Effector CD8-positive, alpha-beta T cell (primary cell): ENCODE measurements at places on chromosomes 12 and 14.

- DNase-seq, result no peak
Observed at GRCh38 chr12:64147011-64147631, 75.0 kb downstream of the KICS2 start.

GRCh38 chr14:49159081-49159480 lies 427.1 kb downstream of the RPS29 start:
- DNase-seq, result no peak

DNA sequence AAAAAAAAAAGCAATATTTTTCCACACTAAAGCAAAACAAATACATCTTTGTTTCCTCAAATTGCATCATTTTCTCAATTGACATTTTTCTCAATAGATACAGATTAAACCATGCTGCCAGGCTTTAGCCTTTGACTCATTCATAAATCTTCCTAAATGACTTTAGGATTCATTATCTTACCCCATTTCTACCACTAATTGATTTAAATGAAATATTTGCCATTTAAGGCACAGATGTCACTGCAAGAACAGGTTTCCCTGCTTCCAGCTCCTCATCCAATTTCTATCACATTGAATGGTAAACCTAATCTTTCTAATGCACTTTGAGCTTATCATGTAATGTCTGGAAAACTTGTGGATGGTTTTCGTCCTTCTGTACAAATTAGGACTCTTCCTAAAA lies 298.7 kb downstream of the RPL10L start:
- DNase-seq, result no peak

DNA sequence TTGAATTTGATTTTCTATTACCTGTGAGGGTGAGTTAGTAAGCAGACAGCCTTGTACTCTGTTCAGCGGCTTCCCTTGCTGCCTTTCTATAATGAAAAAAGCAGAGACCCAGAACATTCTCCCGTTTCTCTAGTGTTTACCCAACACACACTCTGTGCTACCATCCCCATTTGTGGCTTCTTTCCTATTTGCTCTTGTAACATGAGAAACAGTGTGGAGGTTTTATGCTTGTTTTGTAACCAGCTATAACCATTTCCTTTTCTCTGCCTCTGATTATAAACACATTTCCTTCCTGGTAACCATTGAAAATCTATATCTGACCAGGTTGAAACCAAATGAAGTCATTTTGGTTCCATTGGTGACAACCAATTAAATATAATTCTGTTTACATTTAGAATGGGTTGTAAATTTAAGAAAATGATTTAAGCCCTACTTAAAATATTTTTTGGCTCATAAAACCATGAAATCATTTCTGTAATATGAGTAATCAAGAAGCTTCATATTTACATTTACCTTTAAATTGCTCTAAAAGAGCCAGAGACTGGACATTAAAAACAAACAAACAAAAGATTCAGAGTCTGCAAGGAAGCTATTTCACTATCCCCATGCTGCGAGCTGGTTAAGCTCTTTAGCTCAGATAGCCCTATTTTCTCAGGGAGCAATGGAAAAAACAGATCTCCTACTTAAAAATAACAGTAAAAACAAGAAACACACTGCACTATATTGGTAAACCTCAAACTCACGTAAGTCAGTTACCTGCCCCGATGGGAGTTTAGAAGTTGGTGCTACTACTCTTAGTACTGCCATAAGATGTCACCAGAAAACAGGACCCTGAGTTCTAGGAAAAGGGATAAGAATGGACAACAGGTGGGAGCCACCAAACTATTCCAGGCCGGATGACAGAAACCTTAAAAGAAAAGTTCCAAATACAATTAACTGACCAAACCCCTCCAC lies 206.5 kb upstream of the EEA1 start:
- no peak for DNase-seq

- DNase-seq, result no peak
Observed at GRCh38 chr12:52518574-52519386, 1.4 kb downstream of the KRT5 start.

DNA sequence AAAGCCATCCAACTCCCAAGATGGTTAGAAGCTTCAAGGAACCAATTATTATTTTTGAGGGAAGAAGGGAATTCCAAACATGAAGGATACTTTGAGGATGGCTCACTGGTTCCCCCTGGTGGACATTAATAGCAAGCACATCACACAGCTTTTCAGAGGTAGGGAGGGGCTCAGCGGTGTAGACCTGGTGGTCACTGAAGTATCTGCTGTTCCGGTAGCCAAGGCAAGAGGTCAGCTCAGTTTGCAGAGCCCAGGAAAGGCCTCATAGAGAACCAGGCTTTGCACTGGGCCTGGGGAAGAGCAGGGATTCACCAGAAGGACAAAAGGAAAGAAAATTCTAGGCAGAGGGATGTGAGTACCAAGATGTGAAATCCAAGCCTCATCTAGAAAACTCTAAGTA lies 118.7 kb downstream of the KSR2 start:
- DNase-seq, result no peak
